ENCODE measurements at places on chromosomes 11 and 22.

- no peak for DNase-seq
These were observed 73.9 kb downstream of the USP47 start for GRCh38 chr11:11915625-11916024.

DNA sequence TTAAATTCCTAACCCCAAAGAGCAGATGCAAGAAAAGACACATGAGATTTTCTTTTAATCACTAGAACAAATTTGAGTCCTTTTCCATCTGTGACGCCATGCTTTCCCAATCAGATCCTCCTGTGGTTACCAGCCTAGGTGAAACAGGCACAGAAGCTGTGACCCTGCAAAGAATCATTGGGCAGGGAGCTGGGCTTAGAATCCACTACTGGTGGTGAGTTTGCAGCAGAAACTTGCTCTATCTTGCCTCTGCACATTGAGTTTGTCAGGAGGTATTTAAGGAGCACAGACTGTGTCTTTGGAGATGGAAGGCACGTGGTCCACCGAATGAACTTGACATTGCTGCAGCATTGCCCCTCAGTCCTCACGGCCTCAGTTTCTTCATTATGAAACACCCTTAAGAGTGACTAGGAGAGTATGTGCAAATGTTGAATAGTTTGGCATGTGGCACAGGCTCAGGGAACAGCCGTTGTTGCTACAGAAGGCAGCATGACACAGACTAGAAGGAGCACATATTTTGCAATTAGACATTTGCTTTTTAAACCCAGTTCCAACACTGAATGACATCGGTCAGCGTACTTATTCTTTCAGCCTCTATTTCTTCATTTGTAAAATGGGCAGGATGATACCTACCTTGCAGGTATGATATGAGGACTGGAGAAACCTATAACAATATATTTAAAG is 127.6 kb downstream of the DBX1 start:
- DNase-seq: no peak

- peak; percentile 20 for DNase-seq
These were observed 7.1 kb downstream of the NLRX1 start for GRCh38 chr11:119175493-119176077.

DNA sequence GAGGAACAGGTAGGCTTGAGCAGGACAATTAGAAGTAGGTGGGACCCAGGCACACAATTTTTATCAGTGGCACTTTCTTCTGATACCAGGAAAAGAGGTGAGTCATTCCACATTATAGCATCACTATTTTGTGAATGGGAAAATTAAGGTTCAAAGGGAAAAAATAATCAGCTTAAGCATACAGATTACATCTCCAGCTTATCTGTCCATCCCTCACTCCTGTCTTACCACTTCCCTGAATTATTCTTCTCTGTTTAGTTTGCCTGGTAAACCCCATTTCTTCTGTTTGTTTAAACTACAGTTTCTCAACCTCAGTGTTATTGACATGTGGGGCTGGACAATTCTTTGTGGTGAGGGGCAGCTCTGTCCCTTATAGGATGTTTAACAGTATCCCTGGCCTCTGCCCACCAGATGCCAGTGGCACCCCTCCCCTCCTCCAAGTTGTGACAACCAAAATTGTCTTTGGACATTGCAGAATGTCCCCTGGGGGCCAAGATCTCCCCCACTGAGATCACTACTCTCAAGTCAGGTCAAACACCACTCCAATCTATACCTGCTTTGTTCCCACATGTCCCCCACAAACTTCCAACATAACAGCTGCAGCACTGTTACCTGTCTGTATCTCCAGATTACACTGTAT is 8.5 kb upstream of the XBP1 start:
- no peak for DNase-seq

GRCh38 chr11:74321487-74322188 is 10.2 kb upstream of the P4HA3 start:
- no peak for DNase-seq

DNA sequence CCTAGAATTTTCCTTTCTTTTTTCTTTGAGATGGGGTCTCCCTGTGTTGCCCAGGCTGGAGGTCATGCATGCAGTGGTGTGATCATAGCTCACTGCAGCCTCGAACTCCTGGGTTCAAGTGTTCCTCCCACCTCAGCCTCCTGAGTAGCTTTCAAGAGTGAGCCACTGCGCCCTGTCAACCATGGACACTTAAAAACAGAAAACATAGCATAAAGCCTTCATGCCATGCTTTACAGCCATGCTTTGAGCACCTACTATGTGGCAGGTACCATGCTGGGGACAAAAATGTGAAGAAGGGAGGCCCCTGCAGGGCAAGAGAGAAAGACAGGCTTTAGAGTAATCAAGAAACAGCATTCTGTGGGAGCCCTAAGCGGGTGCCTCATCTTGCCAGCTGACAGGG is 13.7 kb upstream of the GNB1L start:
- DNase-seq: no peak

All from kidney glomerular epithelial cell (primary cell).